Activated T-cell treated with anti-CD3 and anti-CD28 coated beads, Interleukin-2, amount 50 U/mL, for 1 hour (primary cell): ENCODE measurements at places on chromosomes 13 and 19.

GRCh38 chr13:112960706-112961105 lies 8.3 kb upstream of the MCF2L start:
- peak; percentile 8 for DNase-seq

- DNase-seq: no peak
Measured at GRCh38 chr13:74919914-74920313, 562.1 kb downstream of the TBC1D4 start.

- DNase-seq: no peak
Measured at GRCh38 chr13:73519396-73520116, 460.8 kb downstream of the KLF5 start.

- no peak for DNase-seq
Measured at GRCh38 chr13:37608750-37609339, 10.3 kb upstream of the POSTN start.

DNA sequence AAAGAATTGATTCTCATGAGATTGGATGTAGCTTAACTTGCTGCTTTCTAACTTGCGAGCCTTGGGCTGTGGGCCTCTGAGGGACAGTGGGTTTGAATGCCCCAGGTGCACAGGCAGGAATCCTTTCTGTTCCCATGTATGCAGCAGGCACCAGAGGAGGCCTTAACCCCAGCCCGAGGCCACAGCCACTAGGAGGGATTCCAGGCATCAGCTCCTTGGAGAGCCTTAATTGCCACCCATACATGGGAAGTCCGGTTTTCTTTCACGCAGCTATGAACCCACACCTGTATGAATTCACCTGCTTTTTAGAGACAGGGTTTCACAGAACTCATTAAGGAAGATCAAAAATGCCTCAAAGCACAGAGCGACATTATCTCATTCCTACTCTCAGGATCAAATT lies 117.9 kb downstream of the CRYL1 start:
- no peak for DNase-seq

- no peak for DNase-seq
Measured at GRCh38 chr13:111337206-111337605, 16.8 kb downstream of the TEX29 start.

DNA sequence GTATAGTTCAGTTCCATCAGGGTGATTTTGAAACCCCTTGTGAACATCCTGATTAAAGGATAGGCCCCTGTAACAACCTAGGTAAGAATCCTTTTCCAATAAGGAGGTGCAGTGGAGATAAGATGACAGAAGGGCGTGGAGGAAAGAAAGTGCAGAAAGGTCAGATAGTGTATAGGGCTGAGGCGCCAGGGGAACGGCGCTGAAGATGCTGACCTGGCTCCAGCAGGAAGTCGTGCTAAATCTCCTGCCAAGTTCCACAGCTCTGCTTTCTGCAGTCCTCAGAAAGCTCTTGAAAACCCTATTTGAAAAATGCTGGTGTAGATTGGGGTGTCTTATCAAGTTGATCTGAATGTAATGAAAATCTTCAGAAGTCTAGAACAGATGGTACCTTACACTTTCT lies 221.7 kb downstream of the COG6 start:
- DNase-seq: no peak

DNA sequence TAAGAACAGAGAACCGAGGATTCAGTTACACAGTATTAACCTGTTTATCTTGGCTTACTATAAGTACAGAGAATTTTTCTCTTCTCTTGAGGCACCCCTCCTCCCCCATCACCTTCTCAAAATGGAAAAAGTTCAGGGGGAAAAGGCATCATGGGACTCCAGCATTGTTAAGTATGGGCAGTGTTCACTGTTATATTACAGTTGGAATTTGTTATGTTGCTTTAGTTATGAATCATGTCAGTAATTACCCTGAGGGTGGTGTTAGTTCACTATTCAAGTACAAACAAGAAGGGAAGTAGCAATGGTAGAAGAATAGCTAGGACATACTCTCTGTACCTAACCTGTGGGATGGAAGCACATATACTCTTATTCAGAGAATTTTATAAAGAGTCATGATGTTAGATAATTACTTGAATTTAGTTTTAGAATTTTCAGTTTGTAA lies 12.0 kb downstream of the LPAR6 start:
- DNase-seq: no peak
